ACHN (cell line): ENCODE measurements at places on chromosomes 5 and 9.
A peak's percentile ranks its signal among the peaks of the same experiment; 100 is the strongest.

DNA sequence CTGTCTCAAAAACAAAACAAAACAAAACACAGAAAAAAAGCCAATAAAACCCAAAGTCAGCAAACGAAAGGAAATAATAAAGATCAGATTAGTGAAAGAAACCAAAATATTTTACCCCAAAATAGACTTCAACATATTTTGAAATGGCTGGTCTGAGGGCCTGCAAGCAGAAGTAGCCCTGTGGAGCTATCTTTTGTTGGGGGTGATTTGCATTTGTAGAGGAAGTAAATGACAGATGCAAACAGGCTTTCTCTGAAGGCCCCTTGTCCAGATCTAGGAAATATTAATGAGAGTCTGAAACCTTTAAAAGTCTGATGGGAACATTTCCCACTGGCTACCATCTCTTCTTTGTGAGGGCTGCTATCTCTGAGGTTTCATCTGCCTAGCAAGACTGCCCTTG is 74.0 kb downstream of the GCNT4 start:
- no peak for DNase-seq

GRCh38 chr9:133737774-133738639 is at the start of gene SARDH:
TSS of gene SARDH (minus strand) at chr9:133738352. CDS start at chr9:133734173, 4,179 bp downstream.
- DNase-seq: no peak

DNA sequence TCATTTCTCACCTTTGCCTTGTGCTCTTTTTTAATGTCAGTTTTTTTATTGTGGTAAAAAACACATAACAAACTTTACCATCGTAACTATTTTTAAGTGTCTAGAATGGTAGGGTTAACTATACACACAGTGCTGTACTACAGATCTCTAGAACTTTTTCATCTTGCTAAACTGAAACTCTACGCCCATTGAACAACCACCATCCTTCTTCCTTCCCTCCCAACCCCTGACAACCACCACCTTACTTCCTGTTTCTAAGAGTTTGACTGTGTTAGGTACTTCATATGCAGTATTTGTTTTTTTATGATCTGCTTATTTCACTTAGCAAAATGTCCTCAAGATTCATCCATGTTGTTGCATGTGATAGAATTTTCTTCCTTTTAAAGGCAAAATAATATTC is 54.9 kb downstream of the PSAT1 start:
- DNase-seq: no peak

DNA sequence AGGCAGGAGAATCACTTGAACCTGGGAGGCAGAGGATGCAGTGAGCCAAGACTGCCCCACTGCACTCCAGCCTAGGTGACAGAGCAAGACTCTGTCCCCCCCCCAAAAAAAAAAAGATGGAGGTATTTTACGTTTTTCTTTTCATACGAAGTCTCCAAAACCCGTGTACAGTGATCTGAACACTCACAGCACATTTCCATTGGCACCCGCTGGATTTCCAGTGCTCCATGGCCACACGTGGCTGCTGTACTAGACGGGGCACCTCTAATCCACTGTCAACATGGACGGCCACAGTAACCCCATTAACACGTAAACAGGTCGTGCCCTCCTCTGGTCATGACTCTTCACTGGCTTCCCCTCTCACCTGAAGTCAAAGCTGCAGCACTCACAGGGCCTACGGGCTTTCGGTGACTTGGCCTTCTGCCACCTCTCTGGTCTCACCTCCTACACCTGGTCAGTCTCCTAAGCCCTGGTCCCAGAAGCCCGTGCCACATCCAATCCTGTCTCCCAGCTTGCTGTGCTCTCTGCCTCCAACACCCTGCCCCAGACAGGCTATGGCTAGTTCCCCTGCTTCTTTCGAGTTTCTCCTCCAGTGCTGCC is 22.1 kb downstream of the TBC1D9B start:
- DNase-seq: no peak

DNA sequence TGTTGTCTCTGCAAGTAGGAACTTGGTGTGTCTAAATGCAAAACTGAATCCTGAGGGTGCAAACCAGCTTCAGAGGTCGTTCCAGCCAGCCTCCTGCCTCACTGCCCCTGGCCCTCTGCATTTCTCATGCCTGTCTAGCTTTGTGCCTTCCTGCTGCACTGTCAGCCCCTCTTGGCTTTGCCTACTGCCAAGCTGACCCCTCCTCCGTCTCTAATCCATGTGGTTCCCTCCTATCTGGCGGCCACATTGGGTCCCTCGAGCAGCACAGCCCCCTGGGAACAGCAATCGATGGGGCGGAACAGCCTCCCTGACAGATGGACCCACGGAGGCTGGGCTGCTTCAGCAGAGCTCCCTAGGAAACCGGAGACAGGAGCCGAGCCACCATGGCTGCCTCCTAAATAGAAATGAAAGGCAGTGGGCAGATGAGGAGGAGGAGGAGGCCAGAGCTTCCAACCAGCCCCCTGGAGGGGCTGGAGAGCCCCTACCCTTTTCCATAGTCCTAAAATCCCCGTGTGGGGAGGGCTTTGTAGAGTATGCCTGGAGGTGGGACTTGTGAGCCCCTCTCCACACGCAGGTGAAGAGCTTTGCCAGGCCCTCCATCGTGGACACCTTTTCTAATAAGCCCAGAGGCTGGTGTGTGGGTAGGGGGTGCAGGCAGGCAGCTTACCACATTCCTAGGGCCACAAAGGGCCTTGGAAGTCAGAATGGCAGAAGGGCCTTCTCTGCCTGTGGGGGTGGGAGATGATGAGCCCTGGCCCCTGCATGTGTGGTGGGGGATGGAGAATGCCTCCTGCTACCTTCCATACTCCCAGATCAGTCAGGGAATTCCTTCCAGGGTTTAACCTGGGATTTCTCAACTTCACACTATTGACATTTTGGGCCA is 9.2 kb upstream of the CXXC5 start:
- DNase-seq: no peak

DNA sequence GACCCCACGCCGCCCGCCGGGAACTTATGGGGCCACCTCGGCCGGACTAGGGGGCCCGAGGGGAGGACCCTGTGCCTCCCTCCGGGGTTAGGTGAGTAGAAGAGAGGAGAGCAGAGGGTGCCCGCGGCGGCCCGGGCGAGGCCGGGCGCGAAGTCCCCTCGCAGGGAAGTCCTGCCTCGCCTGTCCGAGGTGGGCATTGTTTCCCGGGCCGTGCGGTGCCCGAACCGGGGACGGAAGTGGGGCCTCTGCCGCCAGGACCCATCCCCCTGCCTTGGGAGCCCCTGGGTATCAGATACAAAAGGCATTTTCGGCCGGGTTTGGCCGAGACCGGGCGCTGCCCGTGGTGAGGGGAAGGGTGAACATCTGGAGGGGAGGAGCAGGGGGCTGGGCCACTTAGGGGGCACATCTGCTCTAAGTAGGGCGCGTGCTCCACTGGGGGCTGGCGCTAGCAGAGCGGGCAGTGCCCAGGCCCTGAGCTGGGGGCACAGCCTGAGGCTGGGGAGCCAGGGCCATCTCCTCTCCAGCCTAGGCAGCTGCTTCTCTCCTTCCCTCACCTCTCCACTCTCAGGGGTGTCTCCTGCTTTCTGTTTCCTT is 48.2 kb downstream of the DAB2IP start:
- no peak for DNase-seq

DNA sequence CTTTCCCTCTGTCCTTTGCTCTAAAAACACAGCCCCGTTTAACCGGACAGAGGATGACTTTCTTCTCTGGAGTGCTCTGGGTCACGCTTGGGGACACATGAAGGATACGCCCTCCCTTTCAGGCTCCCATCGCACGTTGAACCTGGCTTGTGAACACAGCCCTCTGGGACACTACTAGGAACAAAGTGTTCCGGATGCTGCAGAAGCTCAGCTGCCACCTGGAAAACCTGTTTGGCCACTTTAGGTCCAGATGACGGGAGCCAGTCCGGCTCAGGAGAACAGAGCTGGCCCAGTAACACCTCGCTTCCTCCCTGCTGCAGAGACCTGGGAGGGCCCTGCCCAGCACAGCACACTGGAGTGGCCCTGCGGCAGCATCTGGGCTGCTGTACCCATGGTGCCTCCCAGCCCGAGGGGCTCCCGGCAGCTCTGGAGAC is 60.1 kb downstream of the GADD45G start:
- DNase-seq: no peak

DNA sequence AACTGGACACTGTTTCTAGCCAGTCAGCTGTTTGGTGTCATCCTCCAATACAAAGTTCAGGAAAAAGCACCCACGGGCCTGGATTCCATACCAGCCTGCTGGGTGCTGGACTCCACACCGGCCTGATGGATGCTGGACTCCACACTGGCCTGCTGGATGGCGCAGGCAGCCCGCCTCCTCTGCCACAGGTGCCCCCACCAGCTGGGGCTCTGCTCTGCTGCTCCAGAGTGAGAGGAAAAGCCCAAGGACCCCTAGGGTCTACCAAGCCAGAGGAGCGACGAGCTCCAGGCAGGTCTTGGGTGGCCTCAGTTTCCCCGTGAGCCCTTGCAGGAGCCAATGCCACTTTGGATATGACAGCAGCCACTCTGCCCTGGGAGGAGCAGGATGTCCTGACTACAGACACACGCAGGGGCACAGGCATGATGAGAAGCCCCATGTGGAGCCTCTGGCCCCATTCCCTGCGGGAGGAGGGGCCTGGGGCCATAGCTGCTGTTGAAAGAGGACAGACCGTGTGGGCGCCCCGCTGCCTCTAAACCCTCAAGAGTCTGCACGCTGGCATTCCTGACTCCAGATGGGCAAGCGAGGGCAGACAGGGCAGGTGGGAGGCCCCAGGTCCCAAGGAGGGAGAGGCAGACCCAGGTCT is 141.6 kb downstream of the OLFM1 start:
- DNase-seq: no peak

DNA sequence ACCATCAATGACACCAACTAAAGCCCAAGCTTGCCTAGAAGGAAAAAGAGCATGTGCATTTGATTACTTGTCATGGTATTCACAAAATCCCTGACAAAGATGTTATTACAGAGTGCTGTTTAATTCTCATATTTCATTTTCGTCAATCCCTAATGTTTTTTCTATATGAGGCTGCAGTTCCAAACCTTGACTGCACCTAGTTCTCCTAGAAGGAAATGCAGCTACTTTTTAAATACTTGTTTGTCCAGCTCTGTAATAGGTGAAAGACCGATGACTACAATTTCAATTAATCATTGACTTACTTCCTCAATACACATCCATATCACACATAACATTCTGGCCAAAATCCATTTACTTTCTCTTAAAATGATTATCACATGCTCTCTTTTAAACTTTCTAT is 28.1 kb downstream of the CEMIP2 start:
- peak; percentile 35 for DNase-seq

DNA sequence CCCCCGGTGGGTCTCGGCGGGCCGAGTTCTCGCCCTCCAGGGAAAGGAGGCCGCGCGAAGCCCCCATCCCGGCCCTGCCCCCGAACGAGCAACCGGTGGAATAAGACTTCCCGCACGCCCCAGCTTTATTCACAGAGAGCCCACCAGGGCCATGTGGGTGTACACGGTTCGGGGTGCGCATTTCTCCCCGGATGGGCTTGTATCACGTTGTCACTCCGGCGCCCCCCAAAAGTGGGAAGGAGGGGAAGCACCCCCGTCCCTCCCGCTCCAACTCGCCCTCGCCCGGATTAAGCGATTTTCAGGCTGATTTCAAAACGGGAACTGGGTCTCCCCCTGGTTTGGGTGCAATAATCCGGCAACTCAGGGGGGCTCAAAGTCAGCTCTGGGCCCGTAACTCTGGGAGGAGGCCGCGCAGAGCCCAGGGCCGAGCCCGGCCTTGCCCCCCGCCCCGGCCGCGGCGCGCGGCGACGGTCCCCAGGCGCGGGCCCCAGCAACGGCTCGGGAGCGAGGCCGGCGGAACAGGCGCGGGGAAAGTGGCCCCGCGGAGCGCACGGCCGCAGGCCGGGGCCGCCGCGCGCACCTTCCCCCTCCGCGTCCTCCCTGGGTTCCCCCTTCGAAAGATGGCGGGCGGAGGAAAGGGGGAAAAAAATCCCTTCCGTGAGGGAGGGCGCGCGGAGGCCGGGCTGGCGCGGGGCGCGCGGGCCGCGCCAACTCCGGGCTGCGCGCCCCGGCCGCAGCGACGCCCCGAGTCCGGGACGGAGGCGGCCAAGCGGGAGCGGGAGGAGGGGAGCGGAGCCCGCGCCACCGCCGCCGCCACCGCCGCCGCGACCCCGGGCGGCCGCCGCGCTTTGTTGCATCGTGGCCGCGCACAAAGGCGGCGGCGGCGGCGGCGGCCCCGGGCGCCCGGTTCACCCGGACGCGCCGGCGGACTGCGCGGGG is 644 bp downstream of the BRD3 start:
- DNase-seq: peak; percentile 48

- no peak for DNase-seq
Observed at GRCh38 chr5:95620870-95621838, 1.3 kb downstream of the GPR150 start.

GRCh38 chr5:110177729-110178128 is 488.0 kb downstream of the MAN2A1 start:
- no peak for DNase-seq

DNA sequence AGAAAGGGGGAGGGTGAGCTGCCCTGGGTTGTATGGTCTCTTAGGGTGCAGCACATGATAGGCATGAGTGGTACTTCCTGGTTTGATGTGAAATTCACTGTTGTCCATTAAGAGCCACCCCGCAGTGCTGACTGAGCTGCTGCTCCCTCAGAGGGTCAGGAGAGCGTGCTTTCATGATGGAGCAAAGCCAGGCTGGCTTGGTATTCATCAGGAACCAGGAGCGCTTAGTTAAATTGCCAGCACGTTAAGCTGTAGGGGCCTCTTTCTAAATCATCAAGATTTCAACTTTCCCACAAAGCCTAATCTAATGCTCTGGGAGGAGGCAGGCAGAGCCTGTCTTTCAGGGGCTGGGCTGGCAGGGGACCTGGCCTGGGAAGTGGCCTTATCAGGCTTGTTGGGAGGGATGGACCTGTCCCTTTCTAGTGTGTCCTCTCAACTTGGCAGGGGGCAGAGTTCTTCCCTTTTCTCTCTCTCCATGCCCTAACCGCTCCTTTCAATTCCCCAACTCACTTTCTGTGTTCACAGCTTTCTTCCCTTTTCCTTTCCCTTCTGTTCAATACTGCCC is 7.9 kb downstream of the CYSTM1 start:
- DNase-seq: peak; percentile 53

DNA sequence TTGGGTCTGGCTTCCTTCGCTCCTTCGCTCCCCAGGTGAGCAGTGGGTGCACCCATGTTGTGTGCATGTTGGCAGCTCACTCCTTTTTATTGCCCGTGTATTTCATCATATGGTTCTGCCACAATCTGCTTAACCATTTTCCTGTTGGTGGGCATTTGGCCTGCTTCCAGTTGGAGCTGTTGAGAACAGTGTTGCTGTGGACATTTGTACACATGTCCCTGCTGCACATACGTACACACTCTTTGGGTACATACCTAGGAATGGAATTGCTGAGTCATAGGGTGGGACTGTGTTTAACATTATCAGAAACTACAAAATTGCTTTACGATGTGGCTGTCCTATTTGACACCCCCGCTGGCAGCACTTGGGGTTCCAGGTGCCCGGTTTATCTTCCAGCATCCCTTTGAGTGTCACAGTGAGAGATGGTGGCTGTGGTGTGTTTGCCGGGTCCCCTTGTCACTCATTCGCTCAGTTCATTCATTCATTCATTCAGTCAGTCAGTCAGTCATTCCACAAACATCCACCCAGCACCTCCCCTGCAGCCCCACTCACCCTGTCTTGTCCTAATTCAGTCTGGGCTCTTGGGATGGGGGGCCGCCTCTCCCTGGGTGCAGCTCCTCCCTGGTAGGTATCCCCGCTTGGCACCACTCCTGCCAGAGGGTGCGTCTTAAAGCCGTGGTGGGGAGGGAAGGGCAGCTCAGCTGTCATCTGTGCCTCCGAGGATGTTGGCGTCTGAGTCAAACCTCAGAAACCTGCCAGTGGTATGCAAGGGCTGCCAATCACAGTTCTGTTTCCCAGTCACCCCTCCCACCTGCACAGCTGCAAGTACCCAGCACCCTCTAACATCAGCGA is 7.9 kb upstream of the FIBCD1 start:
- no peak for DNase-seq

- DNase-seq: no peak
Observed at GRCh38 chr5:122494109-122494508, 182.1 kb downstream of the SNCAIP start.

GRCh38 chr9:32348106-32348695 is 36.2 kb upstream of the ACO1 start:
- no peak for DNase-seq
